ENCODE measurements at places on chromosomes 7 and 10. TPM values are rescaled to one million over a fixed set of nuclear protein-coding genes. Genes with fewer than 3 reads are reported as not detected.

Gene ARL4A
- total RNA-seq: 87.6 TPM

Gene SYT15B
- total RNA-seq: 4.6 TPM

Gene CEP55
- total RNA-seq: 0.11 TPM

Gene IGF2BP3
- total RNA-seq: 5.2 TPM

GRCh38 chr7:54985426-54986330, 33.1 kb upstream of the EGFR start:
- H3K4me1 ChIP-seq: no peaks in the 10 kb centered on the region
- H3K36me3 ChIP-seq: no peaks in the 10 kb centered on the region
- H3K27ac ChIP-seq: no peak overlapping the region
- H3K27me3 ChIP-seq: no peaks in the 10 kb centered on the region

DNA sequence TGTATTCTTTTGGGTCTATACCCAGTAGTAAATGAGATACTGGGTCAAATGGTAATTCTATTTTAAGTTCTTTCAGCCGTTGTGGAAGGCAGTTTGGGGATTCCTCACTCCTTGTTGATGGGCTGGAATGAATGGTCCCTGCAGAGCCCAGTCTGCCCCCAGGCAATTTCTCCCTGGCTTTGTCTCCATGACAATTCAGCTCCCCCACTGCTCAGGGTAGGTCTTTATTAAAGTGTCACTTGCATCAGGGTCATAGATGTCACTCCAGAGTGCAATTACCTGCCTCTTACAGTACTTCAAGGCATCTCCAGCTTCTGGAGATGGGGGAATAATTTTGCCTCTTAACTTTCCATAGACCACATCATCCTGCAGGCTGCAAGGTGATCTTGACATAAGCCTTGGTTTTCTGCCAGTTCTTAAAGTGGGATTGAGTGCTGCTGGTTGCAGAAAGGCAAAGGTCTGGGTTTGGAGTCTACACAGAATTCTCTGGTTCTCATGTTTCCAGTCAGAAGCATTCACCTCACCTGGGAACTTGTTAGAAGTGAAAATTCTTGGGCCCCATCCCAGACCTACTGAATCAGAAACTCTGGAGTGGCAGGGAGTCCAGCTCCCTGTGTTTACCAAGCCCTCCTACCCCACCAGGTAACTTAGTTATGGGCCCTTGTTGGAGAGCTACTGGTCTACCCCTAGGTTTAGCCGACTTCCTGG, 442.4 kb downstream of the GALNT17 start:
- H3K27ac ChIP-seq: no peak overlapping the region
- H3K27me3 ChIP-seq: no peaks in the 10 kb centered on the region
- DNase-seq: peak; percentile 54
- H3K4me3 ChIP-seq: no peak overlapping the region
- no peaks in the 10 kb centered on the region for H3K4me1 ChIP-seq

GRCh38 chr7:125423458-125424155, 494.0 kb upstream of the POT1 start:
- no peak overlapping the region for H3K27ac ChIP-seq
- no peaks in the 10 kb centered on the region for H3K36me3 ChIP-seq
- DNase-seq: no peak
- H3K27me3 ChIP-seq: no peaks in the 10 kb centered on the region
- H3K4me3 ChIP-seq: no peak overlapping the region
- no peaks in the 10 kb centered on the region for H3K4me1 ChIP-seq

DNA sequence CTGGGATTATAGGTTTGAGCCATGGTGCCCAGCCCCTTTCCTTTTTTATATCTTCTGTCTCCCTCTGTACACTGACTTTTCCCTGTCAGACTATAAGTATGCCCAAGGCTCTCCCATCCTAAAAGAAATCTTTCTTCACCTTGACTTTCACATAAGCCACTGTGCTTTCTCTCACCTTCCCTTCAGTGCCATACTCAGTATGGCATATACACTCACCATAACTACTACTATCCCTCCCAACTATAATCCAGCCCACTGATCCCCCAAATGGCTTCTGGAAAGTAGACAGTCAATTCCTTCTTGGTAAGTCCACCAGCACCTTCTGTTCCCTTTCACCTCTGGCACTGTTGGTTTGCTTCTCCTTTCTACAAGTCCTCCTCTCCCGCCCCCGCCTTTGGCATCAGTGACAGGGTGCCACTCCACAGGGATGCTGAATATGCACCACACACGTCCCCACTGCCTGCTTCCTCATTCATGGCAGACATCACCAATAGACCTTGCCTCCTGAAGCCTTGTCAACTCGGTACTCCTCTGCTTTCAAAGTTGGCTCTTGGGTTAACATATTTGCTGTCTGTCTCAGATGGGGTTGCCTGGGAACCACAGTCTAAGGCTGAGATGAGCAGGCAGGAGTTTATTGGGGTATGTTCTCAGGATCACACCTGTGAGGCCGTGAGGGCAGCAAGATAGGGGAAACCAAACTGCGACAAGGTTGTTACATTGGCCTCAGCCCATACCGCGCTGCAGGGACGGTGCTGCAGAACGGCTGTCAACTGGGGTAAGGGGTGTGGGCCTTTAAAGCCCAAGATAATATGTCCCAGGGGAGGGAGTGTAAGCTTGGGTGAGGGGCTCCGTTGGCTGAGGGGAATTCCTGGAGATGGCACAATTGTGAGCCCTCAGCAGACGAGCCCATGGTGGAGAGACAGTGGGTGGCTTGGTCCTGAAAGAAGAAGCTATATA, 7.2 kb upstream of the PSAP start:
- H3K27ac ChIP-seq: no peak overlapping the region
- no peak overlapping the region for H3K4me3 ChIP-seq
- DNase-seq: no peak
- no peaks in the 10 kb centered on the region for H3K27me3 ChIP-seq
- H3K4me1 ChIP-seq: peaks cover 17% of the 10 kb centered on the region

DNA sequence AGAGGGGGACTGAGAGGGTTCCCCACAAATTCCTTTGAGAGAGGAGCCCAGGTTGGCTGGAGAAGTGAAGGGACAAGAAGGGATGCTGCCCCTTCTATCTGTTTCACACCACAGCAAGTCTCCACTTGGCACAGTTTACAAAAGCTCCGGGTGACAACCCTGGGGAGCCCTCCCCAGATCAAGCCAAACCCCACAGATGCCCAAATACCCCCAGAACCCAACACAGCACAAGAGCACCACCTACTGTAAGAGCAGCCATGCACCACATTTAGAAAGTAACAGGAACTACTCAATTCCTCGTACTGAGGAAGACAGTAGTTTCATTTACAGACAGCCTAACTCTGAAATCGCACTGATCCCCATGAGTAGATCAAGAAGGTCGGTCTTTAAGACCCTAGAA, 67.8 kb upstream of the ATP6V0A4 start:
- no peak overlapping the region for H3K4me3 ChIP-seq
- no peak for DNase-seq
- no peaks in the 10 kb centered on the region for H3K36me3 ChIP-seq
- H3K27ac ChIP-seq: no peak overlapping the region
- H3K27me3 ChIP-seq: no peaks in the 10 kb centered on the region

DNA sequence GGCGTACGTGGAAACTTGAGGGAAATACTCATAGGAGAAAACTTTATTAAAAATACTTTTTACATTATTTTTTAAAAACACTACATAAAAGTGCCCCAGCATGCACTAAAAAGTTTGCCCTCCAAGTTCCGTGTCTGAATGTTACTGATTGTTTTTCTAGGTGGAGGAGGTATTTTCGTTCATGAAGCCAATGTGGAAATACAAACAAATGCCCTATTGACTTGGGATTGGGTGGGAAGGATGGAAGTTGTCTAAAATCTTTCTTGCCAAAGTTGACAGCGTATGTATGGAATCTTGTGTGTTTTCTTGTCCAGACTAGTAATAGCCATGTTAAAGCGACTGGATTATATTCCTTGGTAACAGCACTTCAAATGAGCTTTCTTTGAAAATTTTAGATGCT, 1.2 kb downstream of the PROSER2 start:
- no peaks in the 10 kb centered on the region for H3K27me3 ChIP-seq
- H3K27ac ChIP-seq: no peak overlapping the region
- H3K4me3 ChIP-seq: no peak overlapping the region
- peaks cover 9% of the 10 kb centered on the region for H3K4me1 ChIP-seq

DNA sequence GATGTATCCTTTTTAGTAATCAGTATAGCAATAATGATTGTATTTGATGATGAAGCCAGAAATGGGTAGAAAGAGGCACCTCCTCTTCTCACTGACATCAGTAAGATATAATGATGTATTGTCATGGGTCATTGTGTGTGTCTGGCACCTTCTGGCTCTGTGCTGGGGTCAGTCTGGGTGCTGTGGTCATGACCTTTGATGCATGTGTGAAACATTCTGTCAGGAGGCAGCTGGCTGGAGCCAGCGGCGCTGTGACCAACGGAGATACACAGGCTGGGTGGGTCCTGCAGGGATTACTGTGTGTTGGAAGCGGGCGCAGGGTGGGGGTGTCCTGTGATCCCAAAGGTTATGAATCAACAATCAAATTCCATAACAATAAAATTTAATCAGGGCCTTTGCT, 35.2 kb downstream of the EEPD1 start:
- H3K4me1 ChIP-seq: peaks cover 6% of the 10 kb centered on the region
- no peaks in the 10 kb centered on the region for H3K36me3 ChIP-seq
- H3K4me3 ChIP-seq: no peak overlapping the region
- H3K27me3 ChIP-seq: no peaks in the 10 kb centered on the region

DNA sequence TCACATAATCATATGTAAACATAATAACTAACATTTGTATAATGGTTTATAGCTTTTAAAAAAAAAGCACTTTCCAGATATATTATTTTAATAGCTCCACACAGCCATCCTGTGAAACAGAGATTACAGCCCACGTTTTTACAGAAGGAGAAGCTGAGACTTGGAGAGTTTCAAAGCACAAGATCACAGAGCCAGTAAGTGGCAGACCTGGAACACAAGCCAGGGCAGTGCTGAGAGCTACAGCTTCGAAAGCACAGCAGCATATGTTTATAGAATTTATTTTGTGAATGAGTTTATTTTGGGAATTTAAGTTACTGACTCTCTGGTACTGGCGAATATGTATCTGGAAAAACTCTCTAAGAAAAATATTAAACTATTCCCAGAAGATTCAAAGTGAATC, 149.4 kb downstream of the HDAC9 start:
- no peaks in the 10 kb centered on the region for H3K4me1 ChIP-seq
- no peak overlapping the region for H3K4me3 ChIP-seq
- H3K27me3 ChIP-seq: no peaks in the 10 kb centered on the region
- H3K27ac ChIP-seq: no peak overlapping the region
- no peaks in the 10 kb centered on the region for H3K36me3 ChIP-seq
- no peak for DNase-seq

DNA sequence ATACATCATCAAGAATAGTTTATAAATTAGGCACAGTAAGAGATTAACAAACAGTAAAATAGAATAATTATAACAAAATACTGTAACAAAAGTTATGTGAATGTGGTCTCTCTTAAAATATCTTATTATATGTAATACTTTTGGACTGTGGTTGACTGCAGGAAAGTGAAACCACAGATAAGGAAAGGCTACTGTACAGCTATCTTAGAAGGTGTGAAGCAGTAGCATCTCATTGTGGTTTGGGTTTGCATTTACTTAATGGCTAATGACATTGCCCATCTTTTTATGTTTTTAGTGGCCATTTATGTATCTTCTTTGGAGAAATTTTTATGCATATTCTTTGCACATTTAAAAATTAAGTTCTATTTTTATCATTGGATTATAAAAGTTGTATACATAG, 296.4 kb upstream of the MAGI2 start:
- no peaks in the 10 kb centered on the region for H3K27me3 ChIP-seq
- no peak for DNase-seq
- H3K4me3 ChIP-seq: no peak overlapping the region
- no peaks in the 10 kb centered on the region for H3K36me3 ChIP-seq
- H3K4me1 ChIP-seq: no peaks in the 10 kb centered on the region

GRCh38 chr7:26293569-26294308, 2.1 kb downstream of the SNX10 start:
- no peaks in the 10 kb centered on the region for H3K27me3 ChIP-seq
- no peak overlapping the region for H3K27ac ChIP-seq
- no peaks in the 10 kb centered on the region for H3K36me3 ChIP-seq
- no peaks in the 10 kb centered on the region for H3K4me1 ChIP-seq
- H3K4me3 ChIP-seq: no peak overlapping the region
